SHP77 (cell line): ENCODE measurements at places on chromosomes 12 and 14.
A peak's percentile ranks its signal among the peaks of the same experiment; 100 is the strongest.

GRCh38 chr12:65612440-65612839 is 211.8 kb upstream of the HMGA2 start:
- no peak for DNase-seq

DNA sequence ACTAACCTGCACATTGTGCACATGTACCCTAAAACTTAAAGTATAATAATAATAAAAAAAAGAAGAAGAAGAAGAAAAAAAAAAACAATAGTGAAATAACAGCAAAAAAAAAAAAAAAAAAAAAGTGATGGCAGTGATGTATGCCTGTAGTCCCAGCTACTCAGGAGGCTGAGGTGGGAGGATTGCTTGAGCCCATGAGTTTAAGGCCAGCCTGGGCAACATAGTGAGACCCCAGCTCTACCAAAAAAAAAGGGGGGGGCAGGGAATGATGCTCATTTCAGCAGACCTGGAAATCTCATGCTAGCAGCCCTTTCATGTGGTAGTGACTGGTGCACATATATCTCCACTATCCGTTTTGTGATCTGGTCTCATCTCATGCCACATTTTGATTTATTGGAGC is 20.8 kb downstream of the TRAFD1 start:
- DNase-seq: no peak

DNA sequence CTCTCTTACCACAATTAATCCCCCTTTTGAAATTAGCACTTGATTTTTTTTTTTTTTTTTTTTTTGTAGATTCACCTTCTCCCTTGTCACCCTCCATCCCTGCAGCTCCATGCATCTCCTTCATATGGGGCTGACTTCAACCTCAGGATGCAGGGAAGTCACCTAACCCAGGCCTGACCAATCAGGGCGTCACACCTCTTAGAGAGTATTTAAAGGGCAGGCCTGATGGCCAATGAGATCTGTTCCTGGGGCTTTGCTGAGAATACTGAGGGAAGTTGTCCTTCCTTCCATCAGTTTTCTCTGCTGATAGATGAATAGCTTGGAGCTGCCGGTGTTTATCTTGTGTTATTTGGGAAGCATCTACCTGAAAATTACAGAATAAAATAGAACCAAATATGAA is 1104.7 kb upstream of the TMEM132C start:
- DNase-seq: no peak

- no peak for DNase-seq
These were observed 994.5 kb upstream of the FLRT2 start for GRCh38 chr14:84535484-84535883.

DNA sequence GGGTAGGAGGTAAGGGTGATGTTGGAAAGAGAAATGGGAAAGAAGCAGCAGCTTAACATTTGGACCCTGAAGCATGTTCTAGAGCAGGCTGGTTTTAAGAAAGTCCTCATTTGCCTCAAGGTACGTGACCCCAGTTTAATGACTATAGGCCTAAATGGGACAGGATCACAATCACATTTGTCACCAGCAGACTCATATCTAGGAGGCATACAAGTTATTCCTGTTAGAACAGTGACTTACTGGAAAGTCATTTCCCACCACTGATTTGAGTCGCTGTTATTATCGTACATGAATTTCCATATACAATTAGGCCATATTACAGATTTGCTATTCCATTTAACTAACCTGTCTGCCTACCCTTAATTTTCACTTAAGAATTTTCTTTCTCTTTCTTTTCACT is 326.1 kb downstream of the DAD1 start:
- DNase-seq: no peak

DNA sequence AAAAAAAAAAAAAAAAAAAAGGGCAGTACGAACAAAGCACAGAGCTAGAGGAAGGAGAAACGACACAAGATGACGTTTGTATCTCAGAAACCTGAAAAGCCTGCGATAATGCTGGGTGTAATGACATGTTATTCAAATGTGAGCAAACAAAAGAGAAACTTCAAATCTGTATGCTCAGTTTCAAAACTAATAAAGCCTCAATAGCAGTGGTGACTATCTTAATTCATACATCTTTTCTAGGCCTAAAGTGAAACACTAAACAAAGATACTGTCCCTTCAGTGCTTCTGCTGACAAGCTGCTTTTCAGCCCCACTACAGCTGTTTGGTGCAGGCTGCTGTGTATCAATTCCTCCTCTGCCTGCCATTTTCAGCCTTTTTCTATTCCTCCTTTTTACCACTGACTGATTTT is 15.8 kb downstream of the ITPR2 start:
- no peak for DNase-seq

DNA sequence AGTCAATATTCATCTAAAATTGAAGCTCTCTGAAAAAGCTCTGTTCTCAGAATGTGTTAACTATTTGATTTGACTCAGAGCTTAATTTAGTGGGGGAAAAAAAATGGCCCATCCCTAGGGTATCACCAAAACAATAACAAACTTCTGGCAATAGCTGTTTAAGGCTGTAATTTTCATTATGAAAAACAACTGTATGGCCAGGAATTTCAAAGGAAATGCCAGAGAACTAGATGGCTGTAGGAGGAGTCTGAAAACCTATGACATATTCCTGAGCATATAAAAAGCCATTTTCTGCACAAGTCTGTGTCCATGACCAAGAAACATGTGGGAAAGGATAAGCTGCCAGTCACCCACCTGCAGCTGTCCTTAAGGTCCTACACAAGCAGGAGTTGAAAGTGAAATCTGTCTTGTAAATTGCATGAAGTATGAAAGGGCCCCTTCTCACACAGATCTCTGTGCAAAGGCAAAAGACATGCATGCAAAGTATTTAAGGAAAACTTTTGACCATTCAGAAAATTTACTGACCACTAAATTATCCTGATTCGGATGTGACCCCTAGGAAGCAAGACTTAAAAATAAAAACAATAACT is 299.1 kb downstream of the BTG1 start:
- no peak for DNase-seq

GRCh38 chr12:93408813-93409212 is 31.1 kb downstream of the NUDT4 start:
- DNase-seq: no peak

DNA sequence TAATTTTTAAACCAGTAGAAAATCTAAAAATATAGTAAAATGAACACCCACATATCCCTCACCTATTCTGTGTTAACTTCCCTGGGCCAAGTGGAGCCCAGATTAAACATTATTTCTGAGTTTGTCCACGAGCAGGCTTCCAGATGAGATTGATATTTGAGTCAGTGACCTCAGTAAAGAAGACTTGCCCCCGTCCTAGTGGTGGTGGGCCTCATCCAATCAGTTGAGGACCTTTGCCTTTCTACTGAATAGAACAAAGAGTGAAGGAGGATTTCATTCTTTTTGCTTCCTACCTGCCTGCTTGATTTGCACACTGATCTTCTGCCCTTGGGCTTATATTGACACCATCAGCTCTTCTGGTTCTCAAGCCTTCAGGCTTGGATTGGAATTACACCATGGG is 174.7 kb upstream of the PLEKHG7 start:
- DNase-seq: no peak

GRCh38 chr12:10697156-10697555 is 23.3 kb upstream of the STYK1 start:
- no peak for DNase-seq

DNA sequence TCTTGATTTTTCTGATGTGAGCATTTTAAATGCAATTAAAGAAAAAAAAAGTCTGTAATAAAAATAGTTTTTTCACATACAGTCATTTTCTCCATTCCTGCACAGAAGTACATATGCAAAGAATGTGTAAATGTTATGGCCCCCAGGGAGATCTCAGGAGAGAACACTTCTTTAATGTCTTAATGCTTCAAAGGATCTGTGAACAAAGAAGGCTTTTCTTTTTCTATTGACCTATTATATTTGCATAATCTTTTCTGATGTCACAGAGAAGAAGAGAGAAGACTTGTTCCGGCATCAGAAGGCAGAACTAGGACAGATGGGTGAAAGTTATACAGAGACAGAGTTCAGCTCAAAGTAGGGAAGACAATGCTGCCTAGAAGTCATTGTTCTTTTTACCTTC is 413.5 kb upstream of the STXBP6 start:
- no peak for DNase-seq

GRCh38 chr12:87991483-87991882 is 37.7 kb downstream of the C12orf50 start:
- no peak for DNase-seq

GRCh38 chr12:116343331-116343884 is 65.9 kb upstream of the MED13L start:
- DNase-seq: no peak

- DNase-seq: no peak
These were observed 199.8 kb downstream of the ZFP36L1 start for GRCh38 chr14:68592948-68593556.

GRCh38 chr14:55077170-55078151 is 26.0 kb downstream of the MAPK1IP1L start:
- DNase-seq: no peak

- no peak for DNase-seq
These were observed 4.3 kb upstream of the GPR19 start for GRCh38 chr12:12700254-12700653.

- DNase-seq: peak; percentile 87
These were observed 57.0 kb upstream of the CERS5 start for GRCh38 chr12:50224026-50224692.

- no peak for DNase-seq
These were observed 181.0 kb downstream of the MYRFL start for GRCh38 chr12:70005864-70006618.

- no peak for DNase-seq
These were observed 3.4 kb downstream of the KCNA5 start for GRCh38 chr12:5047094-5047493.

- no peak for DNase-seq
These were observed 21.8 kb downstream of the G2E3 start for GRCh38 chr14:30580616-30581282.

GRCh38 chr12:8065991-8066594 is at the start of gene C3AR1:
C3AR1 (minus strand) TSS chr12:8066359; CDS start chr12:8060185, 6,174 bp downstream.
- DNase-seq: no peak

GRCh38 chr14:95667249-95667693 is 19.0 kb upstream of the TCL1B start:
- no peak for DNase-seq

DNA sequence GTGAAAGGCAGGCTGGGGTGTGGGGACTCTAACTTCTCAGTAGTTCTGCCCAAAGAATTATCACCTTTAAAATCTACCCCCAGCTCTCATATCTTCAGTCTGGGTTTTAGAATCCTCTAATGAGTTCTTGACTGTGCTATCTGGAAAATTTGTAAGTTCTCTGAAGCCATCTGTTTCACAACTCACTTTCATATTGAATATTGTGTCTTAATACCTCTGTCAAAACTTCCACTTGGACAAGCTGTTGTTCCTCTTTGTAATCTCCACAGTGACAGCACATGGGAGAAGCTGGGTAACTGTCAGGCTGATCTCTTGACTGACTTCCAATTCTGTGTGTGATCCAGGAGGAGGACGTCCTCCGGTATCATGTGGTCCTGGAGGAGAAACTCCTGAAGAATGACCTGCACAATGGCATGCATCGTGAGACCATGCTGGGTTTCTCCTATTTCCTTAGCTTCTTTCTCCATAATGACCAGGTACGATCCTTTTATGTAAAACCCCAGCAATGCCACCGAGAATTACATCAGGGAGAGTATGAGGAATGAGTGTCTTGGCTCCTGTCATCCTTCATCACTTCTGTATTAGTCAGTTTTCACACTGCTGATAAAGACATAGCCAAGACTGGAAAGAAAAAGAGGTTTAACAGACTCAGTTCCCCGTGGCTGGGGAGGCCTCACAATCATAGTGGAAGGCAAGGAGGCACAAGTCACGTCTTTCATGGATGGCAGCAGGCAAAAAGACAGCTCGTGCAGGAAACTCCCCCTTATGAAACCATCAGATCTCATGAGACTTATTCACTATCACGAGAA is 111.9 kb downstream of the STAB2 start:
- DNase-seq: no peak

- no peak for DNase-seq
These were observed 1015.8 kb upstream of the SEL1L start for GRCh38 chr14:82549306-82549990.

DNA sequence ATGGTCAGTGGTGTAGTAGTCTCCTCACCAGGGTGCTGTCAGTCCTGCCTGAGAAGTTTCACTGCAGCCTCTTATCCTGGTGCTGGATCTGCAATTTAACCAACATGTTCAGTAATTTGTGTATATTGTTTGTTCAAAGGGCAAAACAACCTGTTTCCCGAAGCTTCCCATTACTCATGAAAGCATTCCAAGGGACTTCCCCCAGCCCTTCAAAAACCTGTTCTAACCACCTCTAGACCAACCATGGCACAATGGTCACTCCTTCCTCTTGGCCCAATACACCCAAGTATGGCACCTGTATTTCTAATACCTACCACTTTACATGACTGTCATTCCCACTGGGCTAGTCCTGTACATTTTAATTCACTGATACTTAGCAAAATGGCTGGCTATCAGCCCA is 12.1 kb downstream of the CKAP4 start:
- DNase-seq: no peak

DNA sequence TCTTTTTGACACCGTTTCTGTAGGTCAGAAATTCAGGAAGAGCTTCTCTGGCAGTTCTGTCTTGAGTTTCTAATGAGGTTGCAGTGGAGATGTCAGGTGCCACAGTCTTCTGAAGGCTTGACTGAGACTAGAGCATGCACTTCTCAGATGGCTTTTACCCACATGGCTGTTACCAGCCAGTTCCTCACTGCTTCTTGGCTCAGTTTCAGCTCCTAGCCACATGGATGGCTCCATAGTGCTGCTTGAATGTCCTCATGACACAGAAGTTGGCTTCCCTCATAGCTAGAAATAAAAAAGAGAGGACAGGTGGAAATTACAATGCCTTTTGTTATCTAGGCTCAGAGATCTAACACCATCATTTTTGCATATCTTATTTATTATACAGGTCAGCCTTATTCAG is 38.1 kb upstream of the SLC2A13 start:
- DNase-seq: no peak

GRCh38 chr14:75254381-75254822 is 24.2 kb upstream of the FOS start:
- peak; percentile 15 for DNase-seq

DNA sequence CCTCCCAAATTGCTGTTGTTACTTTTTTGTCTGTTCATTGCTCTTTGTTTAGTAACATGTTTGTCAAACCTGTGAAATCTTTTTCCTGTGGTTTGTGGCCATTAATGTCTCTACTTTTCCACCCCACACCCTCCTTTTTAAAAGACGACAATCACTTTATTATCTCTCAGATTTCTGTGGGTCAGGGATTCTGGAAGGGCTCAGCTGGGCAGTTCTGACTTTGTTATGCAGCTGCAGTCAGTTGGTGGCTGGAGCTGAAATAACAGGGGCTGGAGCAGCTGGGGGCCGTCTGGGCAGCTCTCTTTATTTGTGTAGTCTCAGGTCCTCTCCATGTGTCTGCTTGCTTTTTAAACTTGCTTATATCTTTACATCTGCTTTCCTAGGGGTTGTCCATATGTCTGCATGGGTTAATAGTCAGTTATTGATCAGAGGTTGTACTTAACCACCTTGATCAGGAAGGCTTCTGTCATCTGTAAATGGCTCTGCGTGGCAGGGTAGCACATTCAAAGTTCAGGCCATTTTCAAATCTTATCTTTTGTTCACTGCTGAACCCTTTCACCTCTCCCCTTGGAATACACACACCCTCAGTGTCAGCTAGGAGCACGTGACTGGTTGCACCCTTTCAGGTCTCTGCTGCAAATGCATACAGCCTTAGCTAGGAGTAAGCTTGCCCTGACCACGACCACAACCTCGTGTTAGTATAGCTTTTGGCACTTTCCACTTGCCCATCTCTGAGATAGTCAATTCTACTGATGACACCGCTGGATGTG is 27.9 kb downstream of the BORCS5 start:
- DNase-seq: no peak
